ENCODE measurements at places on chromosomes 1 and 21.

GRCh38 chr1:44826375-44827196 lies 16.5 kb downstream of the PTCH2 start:
- no peak for DNase-seq

DNA sequence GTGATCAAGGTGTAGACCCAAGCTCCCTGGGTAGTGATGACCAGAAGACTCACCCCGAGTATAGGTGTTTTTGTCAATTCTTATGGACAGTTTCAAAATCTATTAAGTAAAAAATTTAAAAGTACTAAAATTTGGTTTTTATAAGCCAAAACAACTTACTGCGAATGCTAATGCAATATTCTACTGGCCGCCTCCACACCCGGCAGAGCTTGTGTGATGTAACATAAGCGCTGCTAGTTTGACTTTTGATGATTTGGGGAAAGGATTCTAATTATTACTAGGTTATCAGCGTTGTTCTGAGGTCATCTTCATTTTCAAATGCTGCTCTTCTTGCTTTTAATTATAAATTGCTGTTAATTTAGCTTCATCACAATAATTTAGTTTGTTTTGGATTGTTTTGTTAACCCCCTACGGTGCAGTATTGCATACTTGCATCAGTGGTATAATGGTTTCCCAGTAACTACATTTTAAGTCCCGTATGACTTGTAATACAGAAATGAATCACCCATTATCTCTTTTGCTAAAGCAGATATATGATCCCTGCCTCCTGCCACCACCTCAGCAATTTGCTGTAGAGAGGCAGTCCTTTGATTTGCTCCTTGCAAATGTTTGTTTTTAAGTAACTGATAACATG lies 178.0 kb downstream of the SDCCAG8 start:
- no peak for DNase-seq

DNA sequence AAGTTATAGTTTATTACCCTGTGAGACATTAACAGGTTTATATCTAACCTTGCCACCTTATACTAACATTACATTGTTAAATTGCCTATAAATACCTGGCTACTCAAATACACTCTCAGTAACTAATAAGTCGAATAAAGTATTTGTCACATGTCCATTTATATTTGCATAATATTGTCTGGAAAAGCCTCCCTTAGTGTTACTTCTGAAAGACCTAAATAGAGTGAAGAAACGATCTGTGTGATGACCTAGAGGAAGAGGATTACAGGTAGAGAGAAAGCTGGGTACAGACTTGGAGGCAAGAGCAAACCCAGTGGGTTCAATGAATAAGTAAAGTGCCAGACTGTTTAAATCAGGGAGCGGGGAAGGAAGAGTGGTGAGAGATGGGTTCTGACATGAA lies 2.7 kb upstream of the CACYBP start:
- DNase-seq = no peak

DNA sequence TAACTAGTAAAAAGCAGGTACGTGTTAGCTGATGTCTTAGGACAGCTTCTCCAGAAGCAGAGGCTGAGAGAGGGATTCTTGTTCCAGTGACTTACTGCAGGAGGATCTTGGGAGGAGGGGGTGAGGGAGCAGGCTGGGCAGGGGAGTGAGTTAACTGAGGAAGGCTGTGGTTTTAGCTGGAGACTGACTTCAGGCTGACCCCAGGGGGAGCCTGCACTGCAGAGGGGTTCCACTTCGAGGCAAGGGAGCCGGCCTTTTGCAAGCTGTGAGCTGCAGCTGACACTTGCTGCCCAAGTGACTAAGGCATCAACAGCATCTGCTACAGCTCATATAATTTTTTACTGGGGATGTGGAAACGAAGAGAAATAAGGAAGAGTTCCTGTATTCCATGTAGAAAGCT lies 50.4 kb upstream of the SOD1 start:
- DNase-seq = no peak

DNA sequence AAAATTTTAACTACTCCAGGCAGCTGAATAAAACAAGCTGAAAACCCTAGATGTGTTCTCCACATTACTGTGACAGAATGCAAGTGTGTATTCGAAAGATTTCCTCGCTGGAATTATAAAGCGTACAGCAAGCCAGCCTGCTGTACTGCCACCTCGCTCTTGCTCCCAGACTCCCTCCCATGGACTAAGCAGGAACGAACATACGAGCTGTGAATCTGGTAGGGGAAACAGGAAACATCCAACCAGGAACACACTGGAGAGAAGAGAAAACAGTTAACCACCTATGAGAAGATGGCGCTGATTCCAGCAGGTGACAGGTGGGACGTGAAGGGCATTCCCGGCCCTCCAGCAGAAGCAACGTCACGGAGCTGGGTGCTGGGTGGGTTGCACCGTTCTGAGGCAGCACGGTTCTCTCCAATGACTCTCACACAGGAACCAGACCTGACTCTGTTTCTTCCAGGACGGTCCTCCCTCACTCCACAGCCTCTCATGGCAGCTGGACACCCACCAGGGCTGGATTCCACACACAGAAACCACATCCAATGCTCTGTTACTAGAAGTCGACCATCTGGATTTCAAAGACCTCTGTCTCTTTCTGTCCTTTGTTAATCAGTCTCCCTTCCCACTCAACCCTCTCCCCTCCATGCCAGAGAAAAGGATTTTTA lies 219.2 kb downstream of the RERE start:
- DNase-seq = no peak
